ENCODE measurements at places on chromosomes 11 and 22. TPM values are rescaled to one million over a fixed set of nuclear protein-coding genes. Genes with fewer than 3 reads are reported as not detected.

DNA sequence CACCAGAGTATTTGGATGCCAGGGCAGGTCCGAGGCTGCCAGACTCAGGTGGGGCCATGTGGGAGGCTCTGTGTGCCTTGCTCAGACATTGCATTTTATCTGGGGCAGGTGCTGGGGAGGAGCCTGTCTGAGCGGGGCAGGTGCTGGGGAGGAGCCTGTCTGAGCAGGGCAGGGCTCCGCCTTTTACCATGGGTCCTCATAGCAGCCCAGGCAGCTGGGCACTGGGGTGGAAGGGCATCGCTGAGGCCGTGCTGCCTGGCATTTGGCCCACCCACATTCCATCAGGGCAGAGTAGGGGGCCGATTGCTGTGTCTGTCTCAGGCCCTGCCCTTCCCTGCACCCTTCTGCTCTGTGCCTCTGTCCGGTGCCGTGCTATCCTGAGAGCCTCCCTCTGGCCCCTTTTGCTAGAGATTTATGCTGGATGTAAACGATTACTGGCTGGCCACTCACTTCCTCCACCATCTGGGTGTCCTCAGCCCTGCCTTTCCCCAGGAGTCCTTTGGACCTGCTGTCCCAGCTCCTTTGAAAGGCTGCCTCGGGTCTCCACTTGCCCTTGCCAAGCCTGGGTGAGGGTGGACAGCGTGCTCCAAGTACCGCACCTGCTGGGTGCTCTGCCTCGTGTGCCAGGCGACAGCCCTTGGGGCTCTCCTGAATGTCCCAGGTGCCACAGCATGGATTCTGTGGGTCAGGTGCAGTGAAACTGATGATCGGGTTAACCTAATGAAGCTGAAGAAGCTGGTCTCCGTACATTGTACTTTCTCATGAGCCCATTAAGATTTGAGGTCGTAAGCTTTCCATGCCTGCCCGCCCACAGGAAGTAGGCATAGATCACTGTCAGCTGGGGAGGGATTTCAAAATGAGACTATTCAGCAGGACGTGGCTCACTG lies 281.6 kb downstream of the TBC1D22A start:
- no peaks in the 10 kb centered on the region for H3K27me3 ChIP-seq
- H3K4me3 ChIP-seq: no peak overlapping the region
- H3K36me3 ChIP-seq: peaks cover 8% of the 10 kb centered on the region
- H3K4me1 ChIP-seq: peaks cover 16% of the 10 kb centered on the region
- H3K27ac ChIP-seq: no peak overlapping the region
- DNase-seq: no peak

MUC15 gene
- total RNA-seq: 2.6 TPM

GRCh38 chr22:49865156-49865555 lies 11.5 kb downstream of the ZBED4 start:
- peaks cover 3% of the 10 kb centered on the region for H3K4me1 ChIP-seq
- no peak overlapping the region for H3K4me3 ChIP-seq
- no peak overlapping the region for H3K27ac ChIP-seq
- no peak for DNase-seq

GRCh38 chr11:67379061-67380058 lies 6.0 kb upstream of the CLCF1 start:
- H3K27ac ChIP-seq: no peak overlapping the region
- H3K4me3 ChIP-seq: no peak overlapping the region
- H3K27me3 ChIP-seq: peaks cover 8% of the 10 kb centered on the region

DNA sequence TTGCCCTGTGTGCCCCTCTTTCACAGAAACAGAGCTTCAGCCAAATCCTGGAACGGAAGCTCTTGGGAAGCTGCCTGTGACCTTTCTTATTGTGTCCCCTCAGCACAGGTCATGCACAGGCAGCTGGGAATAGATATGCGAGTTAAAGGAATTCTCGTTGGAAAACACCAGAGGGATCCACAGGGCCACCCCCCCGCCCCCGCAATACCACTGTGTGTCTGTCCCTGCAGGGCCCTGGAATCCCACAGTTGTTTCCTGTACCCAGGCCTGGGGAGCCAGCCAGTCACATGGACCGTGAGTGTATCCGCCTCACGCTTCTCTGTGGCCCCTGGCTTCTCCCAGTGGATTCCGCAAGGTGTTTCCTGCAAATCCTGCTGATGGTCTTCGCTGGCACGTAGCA lies 29.0 kb downstream of the TIMP3 start:
- no peak overlapping the region for H3K4me3 ChIP-seq
- no peaks in the 10 kb centered on the region for H3K27me3 ChIP-seq
- no peak overlapping the region for H3K27ac ChIP-seq
- H3K36me3 ChIP-seq: peaks cover 3% of the 10 kb centered on the region

DNA sequence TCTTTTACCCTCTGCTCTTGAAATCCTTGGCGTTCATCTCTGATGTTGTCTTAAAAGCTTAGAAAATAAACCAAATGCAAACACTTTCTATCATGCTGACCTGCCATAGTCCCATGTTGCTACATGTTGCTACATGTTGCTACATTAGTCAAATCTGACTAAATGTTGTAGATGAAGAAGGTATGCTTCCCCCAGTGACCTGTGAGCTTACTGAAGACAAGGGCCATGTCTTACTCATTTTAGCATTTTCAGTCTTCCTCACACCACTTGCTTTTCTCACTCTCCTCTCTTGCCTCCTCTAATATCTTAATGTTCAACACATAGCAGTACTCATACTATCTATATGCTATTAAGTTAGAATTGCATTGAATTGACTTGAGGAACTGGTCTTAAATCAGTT lies 346.4 kb upstream of the MTNR1B start:
- peaks cover 3% of the 10 kb centered on the region for H3K27me3 ChIP-seq
- no peaks in the 10 kb centered on the region for H3K36me3 ChIP-seq
- H3K27ac ChIP-seq: no peak overlapping the region
- H3K4me3 ChIP-seq: no peak overlapping the region
- H3K4me1 ChIP-seq: peaks cover 30% of the 10 kb centered on the region
- DNase-seq: no peak

- no peak overlapping the region for H3K27ac ChIP-seq
- no peak for DNase-seq
- no peaks in the 10 kb centered on the region for H3K36me3 ChIP-seq
- H3K27me3 ChIP-seq: peaks cover 13% of the 10 kb centered on the region
These were observed 122.0 kb downstream of the MED15 start for GRCh38 chr22:20629401-20629800.

GRCh38 chr11:131858505-131858904 lies 488.1 kb downstream of the NTM start:
- no peak for DNase-seq
- no peak overlapping the region for H3K27ac ChIP-seq
- peaks cover 33% of the 10 kb centered on the region for H3K27me3 ChIP-seq
- no peak overlapping the region for H3K4me3 ChIP-seq
- H3K36me3 ChIP-seq: no peaks in the 10 kb centered on the region

SLC17A6 gene
- total RNA-seq: not detected

SEPTIN5 gene
- total RNA-seq: 36.2 TPM

OR2AT4 gene
- total RNA-seq: not detected

CRYBB2 gene
- total RNA-seq: not detected

GRCh38 chr11:10504490-10504889 lies 36.5 kb downstream of the RNF141 start:
- peaks cover 9% of the 10 kb centered on the region for H3K36me3 ChIP-seq
- H3K4me3 ChIP-seq: no peak overlapping the region

DNA sequence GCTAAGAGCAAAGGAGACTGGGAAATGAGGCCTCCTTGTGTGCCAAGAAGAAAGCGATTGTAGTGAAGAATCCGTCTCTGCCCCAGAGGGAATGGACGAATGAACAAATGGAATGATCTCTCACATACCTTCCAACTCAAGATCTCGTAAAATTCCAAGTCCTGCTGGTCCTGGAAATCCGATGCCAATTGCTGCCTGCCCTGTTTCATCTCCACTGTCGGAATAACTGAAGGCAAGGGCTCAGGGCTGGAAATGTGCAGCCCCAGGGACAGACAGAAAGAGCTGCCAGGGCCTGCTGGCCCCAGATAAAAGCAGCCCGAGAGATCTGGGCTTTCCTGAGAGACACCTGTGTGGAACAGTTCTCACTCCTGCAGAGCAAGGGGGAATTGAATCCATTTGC lies 120.9 kb downstream of the MN1 start:
- DNase-seq: no peak
- no peak overlapping the region for H3K27ac ChIP-seq
- H3K4me1 ChIP-seq: peaks cover 22% of the 10 kb centered on the region
- H3K27me3 ChIP-seq: no peaks in the 10 kb centered on the region
- H3K4me3 ChIP-seq: no peak overlapping the region

DNA sequence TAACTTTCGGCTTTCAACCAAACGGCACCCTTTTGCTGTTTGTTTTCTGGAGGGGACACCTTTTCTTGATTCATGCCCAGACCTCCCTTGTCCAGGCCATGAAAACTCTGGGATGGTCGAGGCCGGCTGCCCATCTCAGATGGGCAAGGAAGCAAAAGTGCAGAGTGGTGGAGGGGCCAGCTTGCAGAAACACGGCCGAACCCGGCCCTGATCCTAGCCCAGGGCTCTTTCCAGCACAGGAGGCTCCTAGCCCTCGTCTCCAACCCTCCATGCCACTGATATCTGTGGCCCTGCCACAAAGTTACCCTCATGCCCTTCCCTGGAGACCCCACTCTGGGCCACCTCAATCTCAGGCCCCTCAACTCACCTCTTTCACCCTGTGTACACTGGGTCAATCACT lies 18.9 kb upstream of the SLC22A12 start:
- peaks cover 1% of the 10 kb centered on the region for H3K4me1 ChIP-seq
- DNase-seq: no peak
- H3K27me3 ChIP-seq: peaks cover 6% of the 10 kb centered on the region
- no peak overlapping the region for H3K4me3 ChIP-seq

Measured in mesothelial cell of epicardium (in vitro differentiated cells).